ENCODE measurements at places on chromosomes 2 and 18.

DNA sequence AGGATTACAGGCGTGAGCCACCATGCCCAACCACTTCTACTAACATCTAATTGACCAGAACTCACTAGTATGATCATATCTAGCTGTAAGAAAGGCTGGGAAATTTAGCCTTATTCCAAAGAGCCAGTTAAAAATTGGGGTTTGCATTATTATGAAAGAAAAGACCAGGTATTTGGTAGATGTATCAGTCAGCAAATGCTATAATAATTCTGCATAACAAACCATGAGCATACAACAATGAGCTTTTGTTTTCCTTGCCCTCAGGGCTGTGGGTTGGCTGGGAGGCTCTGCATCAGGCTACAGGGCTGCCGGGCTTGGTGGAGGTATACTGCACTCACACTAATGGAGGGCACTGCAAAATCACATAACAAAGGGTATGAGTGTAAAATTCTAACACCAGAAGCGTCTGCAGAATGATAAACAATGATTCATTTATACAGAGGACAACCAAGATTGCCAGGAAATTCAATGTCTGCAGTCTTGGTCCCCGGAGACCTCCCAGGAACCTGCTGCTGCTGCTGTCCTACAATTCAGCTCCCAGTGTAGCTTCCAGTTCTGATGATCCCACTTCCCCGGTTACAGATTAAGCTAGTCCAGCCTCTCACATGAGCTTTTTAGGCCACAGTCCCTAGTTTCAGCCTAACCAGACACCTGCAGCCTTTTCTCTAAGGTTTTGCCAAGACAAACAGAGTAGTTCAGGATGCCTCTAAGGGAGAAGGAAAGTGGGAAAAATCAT lies 32.2 kb upstream of the ST3GAL5 start:
- DNase-seq, result no peak

GRCh38 chr2:180717588-180717987 lies 262.8 kb upstream of the UBE2E3 start:
- DNase-seq, result no peak

GRCh38 chr2:237686659-237687136 lies 59.3 kb downstream of the LRRFIP1 start:
- DNase-seq, result no peak

DNA sequence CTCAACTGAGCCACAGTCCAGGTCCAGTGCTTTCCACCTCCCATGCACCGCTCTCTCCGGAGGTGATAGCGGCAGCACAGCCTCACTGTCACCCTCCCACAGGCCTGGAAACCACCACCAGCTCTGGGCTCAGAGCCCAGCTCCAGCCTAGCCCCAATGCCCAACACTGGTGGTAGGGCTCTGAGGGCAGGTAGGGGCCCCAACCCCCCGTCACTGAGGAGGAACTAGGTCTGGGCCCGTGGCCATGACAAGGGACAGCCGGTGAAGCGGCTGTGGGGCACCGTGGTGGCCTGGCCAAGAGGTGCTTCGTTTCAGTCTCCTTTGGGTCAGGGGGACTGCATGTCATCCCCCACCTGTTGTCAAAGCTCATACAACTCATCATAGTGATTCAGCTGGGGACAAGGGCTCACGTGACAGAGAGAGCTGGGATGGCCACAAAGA lies 5.5 kb upstream of the TMEM214 start:
- no peak for DNase-seq

DNA sequence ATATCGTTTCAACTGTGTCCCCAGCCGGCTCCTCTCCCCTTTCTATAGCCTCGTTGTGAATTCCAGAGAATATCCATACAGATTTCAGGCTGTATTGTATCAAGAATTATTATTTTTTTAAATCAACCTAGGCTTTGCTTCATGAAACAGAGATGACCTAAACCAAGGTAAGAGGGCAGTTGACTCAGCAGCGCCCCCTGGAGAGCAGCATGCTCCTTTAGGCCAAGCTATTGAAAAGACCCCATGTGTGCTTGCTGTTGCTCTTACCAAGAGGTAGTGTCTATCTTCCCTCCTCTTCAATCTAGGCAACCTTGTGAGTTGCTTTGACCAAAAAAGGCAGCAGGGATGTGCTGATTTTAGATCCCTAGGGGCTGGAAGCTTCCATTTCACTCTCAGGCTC lies 426.7 kb upstream of the SMIM21 start:
- DNase-seq, result no peak

- no peak for DNase-seq
Measured at GRCh38 chr2:3971652-3972192, 268.3 kb downstream of the DCDC2C start.

- no peak for DNase-seq
Measured at GRCh38 chr18:7676253-7676873, 109.2 kb downstream of the PTPRM start.

DNA sequence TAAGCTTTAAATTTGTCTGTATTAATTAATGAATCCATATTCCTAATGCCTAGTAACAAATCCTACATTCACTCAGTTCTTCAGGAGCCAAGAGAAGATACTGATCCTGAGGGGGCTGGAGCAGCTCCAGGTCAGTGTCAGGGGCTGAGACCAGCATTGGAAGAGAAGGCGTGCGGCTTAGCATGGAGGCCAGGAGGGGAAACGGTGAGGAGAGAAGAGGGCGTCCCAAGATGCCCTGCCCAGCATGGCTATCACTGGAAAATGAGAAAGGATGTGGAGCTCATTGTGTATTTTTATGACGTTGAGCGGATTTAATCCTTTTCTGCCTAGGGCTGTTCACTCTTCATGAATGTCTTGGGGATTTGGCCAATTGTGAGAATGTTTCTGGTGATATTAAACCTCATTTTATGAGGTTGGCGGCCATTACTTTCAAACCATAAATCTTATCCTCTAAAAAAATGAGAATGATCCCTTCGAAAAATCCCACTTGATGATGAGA lies 131.7 kb downstream of the KCTD1 start:
- no peak for DNase-seq

DNA sequence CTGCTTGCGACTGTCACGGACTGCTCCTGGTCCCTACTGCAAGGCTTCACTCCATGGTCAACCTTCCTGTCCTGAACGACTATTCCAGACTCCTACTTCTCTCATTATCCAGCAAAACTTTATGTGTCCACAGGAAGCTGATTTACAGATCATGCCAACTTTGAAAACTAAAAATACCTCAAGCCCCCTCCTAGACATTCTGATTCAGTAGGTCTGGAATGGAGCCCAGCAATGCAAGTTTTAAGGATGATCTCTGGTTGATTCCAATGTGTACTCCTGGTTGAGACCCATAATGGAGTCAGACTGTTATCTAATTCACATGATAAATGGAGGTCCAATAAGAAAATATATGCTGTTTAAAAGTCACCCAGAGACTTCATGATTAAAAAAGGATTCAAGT lies 13.1 kb upstream of the LRATD1 start:
- DNase-seq, result no peak

DNA sequence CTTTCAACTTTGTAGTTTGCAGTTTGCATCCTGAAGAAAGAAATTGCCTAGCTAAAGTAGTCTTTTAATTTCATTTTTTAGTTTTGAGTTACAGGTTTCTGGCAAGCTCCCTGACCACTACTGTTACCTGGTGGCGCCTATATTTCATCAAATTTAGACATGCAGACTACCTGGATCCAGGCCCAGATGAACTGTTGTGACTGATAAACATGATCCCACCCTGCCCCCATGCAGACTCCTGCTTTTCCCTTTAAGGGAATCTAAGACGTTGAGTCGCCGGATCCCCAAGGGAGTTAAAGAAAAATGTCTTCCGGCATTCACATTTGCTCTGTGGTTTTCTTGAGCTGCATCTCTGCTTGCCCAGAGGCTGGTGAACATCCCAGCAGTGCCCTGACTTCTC lies 22.2 kb downstream of the METAP1D start:
- DNase-seq, result no peak

DNA sequence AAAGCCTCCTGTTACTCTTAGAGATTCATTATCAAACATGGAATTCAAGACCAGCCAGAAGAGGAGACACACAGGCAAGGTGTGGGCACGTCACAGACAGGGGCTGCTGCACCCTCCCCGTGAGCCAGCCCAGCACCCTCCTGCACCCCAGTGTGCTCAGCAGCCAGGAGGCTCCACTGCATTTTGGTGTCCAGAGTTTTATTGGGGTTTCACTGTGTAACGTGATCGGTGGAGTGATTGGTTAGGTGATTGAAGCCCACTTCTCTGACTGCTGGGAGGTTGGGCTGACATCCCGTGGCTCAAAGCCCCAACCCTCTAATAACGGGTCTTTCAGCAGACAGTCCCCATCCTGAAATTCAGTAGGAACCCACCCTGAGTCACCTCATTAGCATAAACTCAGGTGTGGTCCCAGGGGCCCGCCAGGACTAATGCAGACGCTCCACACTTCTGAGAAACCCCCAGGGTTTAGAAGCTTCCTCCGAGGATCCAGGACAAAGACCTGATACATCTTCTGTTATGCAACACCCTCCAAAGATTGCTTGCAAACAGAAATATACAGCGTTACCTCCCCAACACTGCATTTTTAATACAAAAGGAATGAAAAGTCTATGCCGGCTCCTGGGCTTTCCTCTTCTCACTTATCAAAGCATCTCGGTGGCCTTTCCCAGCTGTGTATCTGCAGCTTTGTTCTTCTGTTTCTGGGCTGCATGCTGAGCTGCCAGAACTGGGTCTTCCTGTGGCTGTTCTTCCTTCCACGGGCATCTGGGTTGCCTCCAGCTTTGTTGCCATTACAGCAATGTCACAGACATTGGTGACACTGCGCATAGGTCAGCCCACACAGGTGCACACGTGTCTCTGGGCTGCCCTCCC lies 43.7 kb upstream of the SNED1 start:
- DNase-seq, result no peak

- DNase-seq, result no peak
Measured at GRCh38 chr2:45373534-45373933, 237.5 kb downstream of the SRBD1 start.

DNA sequence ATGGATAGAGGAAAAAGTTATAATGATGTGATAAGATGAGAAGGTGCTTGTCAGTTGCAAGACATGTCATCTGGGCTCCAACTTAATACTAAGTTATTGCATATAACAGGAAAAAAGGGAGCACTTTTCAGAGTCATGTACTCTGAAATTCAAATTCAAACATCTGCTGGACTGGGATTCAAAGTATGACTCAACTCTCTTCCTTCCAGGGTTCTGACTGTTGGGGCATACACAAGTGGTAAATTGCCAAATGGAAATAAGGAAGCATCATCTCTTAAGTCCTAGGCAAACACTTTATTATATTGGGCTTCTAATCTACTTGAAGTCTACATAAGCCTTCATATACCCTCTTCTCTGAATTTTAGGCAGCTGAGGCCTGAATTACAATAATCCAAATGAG lies 44.9 kb downstream of the ZBTB14 start:
- no peak for DNase-seq

- DNase-seq, result no peak
Measured at GRCh38 chr2:241942416-241943208, 73.1 kb downstream of the RTP5 start.
